CD8-positive, alpha-beta T cell (primary cell): ENCODE measurements at places on chromosomes 6 and 20.

DNA sequence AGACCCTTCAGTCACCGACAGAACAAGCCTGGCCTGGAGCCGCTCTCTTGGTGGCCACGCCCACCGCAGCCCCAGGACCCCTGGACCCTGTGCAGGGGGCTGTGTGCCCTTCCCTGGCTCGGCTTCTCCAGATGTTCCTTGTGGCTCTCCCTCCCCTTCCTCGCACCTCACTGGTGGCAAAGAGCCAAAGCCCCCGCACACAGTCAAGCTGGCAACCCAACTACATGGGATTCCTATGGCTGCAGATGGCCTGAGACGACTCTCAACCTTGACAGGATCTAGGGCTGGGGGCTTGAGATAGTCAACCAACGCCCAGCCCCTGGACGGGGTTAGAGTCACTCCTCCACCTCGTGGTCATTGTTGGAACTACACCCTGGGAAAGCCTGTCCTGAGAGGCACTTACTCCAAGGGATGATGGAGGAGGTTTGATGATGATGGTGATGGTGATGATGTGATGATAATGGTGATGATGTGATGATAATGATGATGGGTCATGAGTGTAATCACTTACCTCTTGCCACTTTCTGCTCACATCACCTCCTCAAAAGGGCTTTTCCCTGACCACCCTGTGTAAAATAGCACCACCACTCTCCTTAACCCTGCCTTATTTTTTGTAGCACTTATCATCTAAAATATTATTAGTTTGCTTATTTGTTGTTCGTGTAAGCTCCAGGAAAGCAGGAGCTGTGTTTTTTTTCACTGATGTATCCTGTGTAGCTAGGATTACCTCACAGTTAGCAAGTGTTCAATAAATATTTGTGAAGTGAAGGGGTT is 278.4 kb downstream of the LRFN2 start:
- peak; percentile 54 for DNase-seq

- DNase-seq, result no peak
Observed at GRCh38 chr6:72703093-72703492, 81.2 kb downstream of the KCNQ5 start.

- DNase-seq, result no peak
Observed at GRCh38 chr6:161694995-161695394, 421.1 kb upstream of the AGPAT4 start.

- no peak for DNase-seq
Observed at GRCh38 chr6:84066536-84066935, 33.0 kb downstream of the MRAP2 start.

DNA sequence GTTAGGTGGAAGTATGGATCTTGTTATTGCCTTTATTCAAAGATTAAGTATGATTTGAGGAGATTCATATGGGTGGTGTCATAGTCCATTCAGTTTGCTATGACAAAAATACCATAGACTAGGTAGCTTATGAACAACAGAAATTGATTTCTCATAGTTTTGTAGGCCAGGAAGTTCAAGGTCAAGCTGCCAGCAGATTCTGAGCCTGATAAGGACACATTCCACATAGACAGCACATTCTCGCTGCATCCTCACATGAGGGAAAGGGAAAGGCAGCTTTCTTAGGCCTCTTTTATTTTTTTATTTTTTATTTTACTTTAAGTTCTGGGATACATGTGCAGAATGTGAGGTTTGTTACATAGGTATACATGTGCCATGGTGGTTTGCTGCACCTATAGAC is 27.7 kb downstream of the ME1 start:
- DNase-seq, result no peak

GRCh38 chr6:133964052-133964451 is 11.0 kb downstream of the TBPL1 start:
- DNase-seq, result peak; percentile 32

DNA sequence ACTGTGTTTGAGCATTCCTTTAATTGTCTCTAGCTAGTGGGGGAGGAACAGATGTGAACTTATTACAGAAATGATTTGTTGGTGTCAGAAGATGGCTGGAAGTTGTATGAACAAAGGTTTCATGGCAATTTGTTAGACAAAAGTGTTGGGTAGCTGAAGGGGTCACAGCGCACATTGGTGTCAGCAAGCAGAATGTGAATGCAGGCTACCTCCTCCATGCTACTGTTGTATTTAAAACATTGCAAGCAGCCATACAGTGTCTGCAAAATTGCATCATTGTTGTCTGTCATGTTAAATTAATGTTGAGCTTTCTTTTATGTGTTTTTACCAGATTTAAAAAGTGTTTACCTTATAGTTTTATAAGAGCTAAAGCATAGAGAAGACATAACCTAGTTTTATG is 6.2 kb downstream of the LRRC1 start:
- no peak for DNase-seq

DNA sequence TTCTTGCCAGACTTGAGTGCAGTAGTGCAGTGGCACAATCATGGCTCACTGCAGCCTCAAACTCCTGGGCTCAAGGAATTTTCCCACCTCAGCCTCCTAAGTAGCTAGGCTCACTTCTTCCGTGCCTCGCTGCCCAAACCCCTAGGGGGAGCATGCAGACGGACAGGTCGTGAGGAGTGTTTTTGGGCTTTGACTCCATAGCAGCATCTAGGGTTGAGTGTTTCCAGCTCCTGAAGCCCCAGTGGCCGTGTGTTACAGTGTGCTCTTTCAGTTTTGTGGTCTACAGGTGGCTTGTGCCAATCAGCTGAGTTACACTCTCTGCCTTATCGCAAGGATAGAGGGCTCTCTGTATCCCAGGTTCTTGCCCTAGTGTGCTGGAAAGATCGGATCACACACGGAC is 33.4 kb downstream of the NCOA3 start:
- no peak for DNase-seq

DNA sequence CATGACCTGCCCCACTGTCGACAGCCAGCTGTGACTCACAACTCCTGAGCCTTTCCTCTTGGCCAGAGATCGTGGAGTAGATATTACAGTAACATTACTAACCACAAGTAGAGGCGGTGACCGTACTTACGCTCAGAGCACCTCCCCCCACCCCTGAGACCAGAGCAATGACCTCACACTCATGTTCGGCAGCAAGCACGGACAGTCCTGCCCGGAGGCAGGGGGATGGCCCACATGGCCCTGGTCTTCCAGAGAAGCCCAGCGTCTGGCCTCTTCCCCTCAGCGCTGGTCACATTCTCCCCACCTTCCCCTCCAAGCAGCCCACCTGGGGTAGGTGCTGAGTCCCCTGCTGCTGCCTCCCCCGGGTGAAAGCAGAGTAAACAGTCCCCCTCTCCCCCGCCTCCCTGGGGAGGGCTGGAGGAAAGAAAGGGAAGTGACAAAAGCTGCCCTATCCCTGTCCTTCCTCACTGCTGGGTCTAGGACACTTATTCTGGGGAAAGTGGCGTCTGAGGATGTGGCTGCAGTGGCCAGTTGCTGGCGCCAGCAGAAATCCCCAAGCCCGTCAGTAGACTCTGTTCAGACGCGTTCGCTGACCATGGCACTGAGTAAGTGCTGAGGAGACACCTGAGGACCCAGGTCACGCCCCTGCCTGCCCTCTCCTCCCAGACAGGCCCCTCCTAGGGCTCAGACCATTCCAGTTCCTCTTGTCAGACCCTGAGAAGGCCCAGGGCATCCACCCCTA is 68.5 kb downstream of the MRPL14 start:
- no peak for DNase-seq
